ENCODE measurements at places on chromosomes 16 and 17.
A peak's percentile ranks its signal among the peaks of the same experiment; 100 is the strongest.

DNA sequence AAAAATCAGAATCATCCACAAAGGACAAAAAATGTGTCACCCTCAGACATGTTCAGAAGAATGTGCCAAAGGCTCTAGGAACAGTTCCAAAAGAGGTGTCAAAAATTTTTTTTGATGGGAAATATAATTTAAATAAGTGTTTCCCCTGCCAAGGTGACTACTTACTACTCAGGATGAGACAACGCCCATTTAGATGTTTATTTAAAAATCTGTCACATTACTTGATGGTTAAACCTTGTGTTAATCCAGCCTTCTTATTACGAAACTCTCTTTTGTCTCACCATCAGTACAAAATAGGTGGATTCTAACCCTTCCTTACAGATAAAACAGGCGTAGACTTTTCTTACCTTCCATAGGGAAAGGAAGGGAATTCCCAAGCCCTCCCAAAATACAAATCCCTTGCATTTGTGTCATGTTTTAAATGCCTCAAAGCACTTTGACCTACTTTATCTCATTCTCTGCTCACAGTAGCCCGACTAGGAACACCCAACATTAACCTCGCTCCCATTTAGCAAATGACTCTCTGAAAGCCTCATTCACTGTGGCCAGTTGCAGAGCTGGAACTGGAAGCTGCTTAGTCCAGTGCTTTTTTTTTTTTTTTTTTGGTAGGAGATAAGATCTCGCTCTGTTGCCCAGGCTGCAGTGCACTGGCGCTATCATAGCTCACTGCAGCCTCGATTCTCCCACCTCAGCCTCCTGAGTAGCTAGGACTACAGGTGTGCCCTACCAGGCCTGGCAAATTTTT lies 5.8 kb upstream of the GNA13 start:
- no peak for DNase-seq

DNA sequence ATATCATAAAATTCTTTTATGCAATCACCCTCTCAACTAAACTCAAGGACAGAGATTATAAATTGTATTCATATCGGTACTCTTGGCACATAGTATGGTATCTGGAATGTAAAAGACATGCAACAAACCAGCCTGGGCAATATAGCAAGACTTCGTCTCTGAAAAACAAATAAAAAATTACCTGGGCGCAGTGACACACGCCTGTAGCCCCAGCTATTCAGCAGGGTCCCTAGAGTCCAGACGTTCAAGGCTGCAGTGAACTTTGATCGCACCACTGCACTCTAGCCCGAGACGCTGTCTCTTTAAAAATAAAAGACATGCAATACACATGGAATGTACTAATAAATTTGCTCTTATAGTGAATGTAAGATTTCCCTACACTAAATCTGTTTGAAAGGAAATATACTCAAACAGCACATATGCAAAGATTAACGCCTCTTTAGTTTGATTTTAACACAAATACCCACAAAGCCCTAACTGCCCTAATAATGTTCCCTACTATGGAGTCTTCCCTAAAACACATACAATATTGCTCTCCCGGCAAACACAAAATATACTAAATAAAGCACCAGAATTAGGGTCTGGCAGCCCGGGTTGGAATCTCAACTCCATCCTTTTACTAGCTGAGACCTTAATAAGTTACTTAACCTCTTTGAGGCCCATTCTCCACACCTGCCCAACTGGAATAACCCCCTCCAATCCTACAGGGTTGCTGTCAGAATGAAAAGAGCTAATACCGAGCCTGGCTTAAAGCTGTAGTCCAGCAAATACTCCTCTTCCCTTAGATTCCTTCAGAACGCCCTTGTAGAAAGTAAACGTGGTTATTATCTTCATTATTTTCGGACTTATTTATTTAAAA lies 1.2 kb downstream of the ABCA5 start:
- no peak for DNase-seq

DNA sequence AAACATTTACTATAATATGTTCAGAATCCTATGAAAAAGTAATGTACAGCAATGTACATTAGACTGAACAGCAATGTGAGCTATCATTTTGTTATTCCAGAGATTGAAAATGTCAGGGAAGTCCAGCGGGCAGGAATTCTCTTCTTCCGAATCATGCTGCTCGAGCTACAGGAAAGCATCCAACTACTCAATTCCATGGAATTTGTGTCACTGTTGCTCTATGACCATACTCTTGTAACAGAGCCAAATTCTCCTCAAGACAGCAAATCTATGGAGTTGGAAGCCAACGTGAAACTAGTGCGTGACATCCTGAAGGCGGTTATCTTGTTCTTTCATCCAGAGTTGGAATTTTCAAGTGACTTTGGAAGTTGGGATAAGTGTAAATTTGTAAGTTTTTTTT lies 24.8 kb upstream of the NSRP1 start:
- DNase-seq = no peak

DNA sequence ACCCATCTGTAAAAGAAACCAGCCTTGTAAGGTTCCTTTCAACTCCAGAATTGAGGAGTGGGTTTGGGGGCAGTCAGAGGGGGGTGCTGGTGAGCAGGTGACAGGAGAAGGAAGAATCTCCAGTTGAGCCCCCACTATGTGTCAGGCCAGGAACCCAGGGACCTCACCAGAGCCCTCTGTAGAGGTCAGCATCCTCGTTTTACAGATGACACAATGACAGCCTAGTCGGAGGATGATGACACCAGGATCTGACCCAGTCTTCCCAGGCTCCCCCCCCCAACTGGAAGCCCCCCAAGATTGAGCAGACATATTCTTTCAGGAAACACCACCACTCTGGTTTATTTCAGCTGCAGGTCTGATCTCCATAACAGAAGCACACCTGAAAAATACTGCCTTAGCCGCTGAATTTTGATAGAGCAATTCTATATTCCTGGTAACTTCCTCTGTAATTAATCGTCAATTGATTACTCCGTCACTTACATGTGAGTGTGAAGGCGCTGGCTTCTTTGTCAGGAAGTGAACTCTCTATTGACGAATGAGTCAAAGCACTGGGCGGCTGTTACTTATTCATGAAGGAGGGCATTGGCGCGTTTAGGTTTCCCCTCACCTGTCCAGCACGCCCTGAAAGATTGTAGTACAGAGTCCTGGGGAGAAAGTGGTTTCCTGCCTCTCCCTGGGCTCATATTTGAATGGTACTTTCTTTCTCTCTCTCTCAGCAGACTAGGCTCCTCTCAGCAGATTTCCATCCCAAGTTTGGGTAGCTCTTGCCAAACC lies 21.2 kb downstream of the SOCS3 start:
- DNase-seq = no peak

DNA sequence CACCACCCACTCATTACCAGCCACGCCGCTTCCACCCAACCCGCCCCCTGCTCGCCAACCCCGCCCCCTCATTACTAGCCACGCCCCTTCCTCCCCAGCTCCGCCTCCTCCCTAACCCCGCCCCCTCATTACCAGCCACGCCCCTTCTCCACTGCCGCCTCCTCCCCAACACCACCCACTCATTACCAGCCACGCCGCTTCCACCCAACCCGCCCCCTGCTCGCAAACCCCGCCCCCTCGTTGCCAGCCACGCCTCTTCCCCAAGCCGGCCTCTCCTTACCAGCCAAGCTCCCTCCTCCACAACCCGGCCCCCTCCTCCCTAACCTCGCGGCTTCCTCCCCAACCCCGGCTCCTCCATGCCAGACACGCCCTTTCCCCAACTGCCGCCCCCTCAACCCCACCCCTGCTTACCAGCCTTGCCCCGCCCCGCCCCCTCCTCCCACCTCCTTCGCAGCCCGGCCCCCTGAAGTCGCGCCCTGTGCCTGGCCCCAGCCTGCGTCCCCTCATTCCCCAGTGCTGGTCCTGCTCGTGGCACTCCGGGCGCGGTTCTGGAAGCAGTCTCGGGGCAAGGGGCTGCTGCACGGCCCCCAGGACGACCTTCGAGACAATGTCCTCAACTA lies 7.3 kb downstream of the SLC22A31 start:
- no peak for DNase-seq

DNA sequence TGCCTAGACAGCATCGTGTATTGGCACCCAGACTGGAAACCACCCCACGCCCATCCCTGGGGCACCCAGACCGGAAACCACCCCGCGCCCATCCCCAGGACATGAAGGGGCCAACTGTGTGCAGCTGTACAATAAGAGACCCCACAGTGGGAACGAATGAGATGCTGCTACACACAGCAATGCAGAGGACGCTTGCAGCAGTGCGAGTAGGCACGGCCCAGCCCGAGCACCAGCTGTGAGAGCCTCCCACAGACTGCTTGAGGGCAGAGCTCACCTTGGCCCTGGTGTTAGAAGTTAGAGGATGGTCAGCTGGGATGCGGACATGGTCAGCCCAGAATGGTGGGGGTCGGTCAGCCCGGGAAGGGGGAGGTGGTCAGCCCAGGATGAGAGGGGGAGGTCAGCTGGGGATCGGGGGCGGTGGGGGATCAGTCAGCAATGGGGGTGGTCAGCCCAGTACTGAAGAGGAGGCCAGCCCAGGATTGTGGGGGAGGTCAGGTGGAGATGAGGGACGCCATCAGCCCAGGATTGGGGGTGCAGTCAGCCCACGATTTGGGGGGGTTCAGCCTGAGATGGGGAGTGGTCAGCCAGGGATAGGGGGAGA lies 340.0 kb downstream of the C16orf95 start:
- DNase-seq = no peak

- DNase-seq = no peak
Measured at GRCh38 chr16:11562411-11562810, 24.3 kb downstream of the LITAF start.

- DNase-seq = peak; percentile 96
Measured at GRCh38 chr17:8186787-8187516, 3.0 kb downstream of the BORCS6 start.

- no peak for DNase-seq
Measured at GRCh38 chr17:56548661-56549060, 44.8 kb upstream of the NOG start.

DNA sequence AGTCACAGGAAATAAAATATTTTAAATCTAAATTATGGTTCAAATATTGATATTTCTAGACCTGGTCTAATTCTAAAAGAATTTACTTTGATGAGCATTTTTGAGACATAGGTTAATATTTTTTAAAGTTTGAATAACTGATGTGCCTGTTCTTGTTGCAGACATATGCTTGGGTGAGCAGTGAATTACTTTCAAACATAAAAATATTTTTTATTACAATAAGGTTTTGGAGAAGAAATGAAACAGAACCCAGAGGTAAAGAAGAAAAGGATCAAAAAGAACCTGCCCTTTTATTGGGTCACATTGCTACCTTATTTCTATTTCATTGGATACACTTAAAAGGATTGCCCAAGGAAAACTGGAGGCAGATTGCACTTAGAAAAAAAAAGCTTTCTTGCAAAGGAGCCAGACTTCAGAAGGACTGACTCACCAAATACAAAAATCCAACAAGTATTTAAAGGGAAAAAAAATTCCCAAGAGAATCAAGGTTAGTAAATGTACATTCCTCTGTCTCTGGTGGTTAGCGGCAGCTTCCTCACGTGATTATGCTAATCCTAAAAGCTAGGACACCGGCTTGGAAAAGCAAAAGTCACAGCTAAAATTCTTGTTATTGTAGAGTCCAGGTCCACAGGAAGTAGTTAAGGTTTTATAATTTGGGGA lies 18.5 kb downstream of the ENPP7 start:
- no peak for DNase-seq

DNA sequence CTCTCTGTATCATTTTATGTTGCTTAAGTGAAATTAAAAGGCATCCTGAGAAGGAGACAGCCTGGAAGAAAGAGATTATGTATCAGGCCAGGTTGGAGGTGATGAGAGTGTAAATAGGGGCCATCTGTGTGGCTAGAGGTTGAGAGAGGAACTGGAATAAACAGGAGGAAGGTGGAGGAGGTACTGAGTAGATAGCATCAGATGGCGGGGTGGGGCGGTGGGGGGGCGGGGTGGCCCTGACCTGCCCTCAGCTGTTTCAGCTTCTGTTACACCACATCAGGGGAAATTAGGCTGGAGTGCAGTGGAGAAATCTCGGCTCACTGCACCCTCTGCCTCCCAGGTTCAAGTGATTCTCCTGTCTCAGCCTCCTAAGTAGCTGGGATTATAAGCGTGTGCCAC lies 6.9 kb upstream of the KCNG4 start:
- DNase-seq = no peak

DNA sequence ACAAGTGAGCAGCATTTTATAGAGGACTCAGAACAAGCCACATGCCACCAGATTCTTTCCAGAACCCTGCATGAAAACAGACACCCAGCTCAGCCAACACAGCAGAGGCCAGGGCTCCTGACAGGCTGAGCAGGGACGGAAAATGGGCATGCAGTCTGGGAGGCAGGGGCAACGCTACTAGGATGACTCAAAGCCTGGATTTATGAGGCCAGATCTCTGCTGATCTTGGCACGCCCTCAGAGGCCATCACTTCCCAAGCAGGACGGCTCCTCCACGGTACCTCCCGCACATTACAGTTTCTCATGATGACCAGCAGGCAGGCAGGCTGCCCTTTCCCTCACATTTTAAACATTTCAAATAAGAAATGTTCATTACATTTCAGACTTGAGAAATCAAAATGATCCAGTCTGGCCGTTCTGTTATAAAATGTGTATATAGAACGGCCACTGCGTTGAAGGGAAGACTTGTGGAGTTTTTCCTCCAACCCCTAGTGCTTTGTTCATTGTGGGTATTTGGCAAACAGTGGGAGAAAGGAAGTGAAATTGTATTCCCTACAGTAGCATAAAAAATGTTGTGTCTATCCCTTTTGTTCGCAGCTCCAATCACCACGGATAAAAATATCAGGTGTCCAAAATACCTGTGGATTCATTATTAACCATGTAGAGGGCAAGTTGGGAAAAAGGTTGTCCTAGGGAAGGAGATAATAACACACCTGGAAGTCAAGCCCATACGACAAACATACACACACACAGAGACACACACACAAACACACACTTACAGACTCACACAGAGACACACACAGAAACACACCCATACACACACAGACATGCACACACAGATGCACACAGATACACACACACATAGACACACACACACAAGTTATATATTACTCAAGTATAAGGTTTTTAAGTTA lies 64.8 kb upstream of the ADAMTS18 start:
- DNase-seq = peak; percentile 76

DNA sequence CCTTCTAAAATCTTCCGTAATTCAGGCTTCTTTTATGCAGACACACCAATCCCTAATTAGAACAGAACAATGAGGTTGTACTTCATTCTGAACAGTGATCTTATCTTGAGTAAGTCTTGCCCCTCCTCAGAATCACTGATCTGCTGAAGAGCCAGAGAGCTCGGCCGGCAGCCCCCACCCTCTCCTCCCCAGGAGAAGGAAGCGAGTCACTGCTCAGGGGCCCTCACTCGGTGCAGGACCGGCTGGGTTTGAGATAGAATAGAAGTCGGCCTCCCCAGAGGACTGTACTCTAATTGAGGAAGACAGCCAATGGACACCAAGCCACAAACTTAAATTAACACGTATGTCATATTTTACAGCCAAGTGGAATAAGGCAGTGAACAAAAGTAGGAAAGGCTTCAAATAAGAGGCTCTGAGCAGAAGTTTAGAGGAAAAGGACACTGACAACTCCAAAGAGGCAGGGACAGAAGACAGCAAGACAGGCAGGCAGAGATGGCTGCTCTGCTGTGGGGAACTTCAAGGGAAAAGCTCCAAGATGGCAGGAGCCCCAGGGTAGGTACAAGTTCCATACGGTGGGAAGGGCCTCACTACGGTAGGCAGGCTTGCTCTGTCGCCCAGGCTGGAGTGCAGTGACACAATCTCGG lies 18.6 kb downstream of the CREBBP start:
- DNase-seq = no peak

- DNase-seq = no peak
Measured at GRCh38 chr17:16446338-16446983, 31.1 kb downstream of the TRPV2 start.

Data from tibial artery (tissue), 4 donors.